ENCODE measurements at places on chromosomes 11 and 22.

DNA sequence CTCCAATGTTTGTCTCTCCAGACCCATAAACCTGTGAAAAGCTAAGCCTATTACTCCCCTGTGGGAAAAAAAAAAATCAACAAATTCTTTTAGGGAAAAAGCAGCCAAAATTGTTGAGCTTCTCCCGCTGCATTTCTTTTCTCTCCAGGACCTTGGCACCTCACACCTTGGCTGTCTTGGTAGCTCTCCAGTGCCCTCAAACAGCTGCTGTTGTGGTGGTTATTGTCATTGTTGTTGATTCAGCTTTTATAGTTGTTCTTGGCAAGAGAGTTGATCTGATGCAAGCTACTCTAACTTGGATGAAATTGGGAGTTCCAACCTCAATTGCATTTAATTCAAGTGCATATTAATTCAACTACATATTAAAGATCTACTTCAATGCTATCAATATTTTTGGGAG is 516.9 kb upstream of the LARGE1 start:
- no peak for DNase-seq

GRCh38 chr22:38114484-38115398 is 4.3 kb upstream of the BAIAP2L2 start:
- DNase-seq, result peak; percentile 86

- DNase-seq, result peak; percentile 72
Observed at GRCh38 chr11:61834278-61835048, 6.4 kb downstream of the FADS2 start.

DNA sequence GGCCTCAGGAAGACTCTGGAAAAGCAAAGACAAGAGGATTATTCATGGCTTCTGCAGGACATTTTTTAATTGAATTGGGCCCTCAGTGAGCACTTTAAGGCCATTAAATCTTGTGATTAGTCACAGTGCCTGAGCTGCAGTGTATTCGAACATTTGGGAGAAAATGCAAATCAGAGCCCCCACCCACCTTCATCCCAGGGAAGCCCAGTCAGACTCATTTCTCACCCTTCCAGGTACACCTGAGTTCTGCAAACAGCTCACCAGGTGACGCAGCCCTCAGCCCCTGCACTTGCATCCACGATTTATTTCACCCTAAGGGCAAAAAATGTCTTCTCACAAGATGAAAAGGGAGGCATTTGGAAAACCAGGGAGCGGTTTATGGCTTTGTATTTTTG is 128.7 kb downstream of the MPPED1 start:
- no peak for DNase-seq

DNA sequence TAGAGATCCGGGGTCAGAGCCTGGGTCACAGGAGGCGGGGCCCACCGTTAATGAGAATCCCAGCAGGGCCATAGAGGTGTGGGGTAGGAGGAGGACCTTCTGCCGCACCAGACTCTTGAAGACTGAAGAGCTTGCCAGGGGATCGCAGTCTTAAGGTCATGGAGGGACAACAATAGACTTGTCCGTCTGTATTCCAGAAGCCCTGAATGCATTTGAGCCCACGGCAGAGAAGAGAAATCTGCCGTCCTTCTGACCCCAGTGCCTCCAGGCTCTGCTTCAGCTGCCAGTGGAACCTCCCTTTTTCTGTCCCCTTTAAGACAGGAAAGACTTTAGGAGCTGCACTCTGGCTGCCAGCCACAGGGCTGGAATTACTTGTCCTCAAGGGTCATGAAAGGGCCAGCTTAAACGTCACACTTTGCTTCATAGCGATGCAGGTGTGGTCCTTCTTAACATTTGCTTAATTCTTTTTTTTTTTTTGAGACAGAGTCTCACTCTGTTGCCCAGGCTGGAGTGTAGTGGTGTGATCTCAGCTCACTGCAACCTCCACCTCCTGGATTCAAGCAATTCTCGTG is 15.5 kb upstream of the ST3GAL4 start:
- DNase-seq, result no peak

DNA sequence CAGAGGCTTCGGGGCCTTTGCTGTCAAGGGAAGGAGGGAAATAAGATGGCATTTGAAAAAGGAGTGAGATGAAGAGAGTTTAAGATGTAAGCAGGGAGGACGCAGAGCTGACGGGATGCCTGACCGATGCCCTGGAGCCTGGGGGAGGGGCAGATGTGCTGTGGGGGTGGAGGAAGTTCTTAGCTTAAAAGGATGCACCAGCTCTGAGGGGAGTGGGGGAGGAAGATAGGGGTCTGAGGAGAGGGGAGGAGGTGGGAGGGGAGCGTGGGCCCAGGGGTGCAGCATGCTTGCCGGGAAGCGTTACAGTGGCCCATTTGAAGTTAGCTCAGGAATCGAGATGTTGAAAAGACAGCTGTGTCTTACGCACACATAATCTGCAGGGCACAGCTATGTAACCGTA is 56.3 kb downstream of the RPS6KA4 start:
- no peak for DNase-seq

- no peak for DNase-seq
Observed at GRCh38 chr22:42587588-42588175, 27.0 kb downstream of the POLDIP3 start.

- DNase-seq, result peak; percentile 69
Observed at GRCh38 chr11:130390071-130390758, 38.2 kb downstream of the ADAMTS8 start.

GRCh38 chr22:32364210-32364609 is 6.5 kb downstream of the RFPL3 start:
- DNase-seq, result no peak

DNA sequence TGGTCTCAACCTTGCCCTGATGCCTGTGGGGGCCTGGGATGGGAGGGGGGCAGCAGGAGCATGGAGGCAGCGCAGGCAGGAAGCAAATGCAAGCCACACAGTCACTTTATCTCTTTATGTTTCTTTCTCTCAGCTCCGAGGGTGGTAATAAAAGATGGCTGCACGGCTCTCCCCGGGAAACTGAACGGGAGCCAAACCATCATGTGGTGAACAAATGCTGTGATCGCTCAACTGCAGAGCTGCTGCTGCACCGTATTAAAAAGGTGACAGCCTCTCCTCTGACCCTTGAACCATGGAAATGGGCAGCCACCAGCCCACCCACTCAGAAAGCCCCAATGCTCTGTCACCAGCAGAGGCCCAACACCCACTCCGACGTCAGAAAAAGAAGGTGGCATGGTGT is 110.0 kb downstream of the TIMP3 start:
- peak; percentile 13 for DNase-seq

- DNase-seq, result peak; percentile 89
Observed at GRCh38 chr11:94574193-94574961, 7.2 kb downstream of the PIWIL4 start.

- DNase-seq, result no peak
Observed at GRCh38 chr11:62851807-62852522, 12.6 kb upstream of the WDR74 start.

- no peak for DNase-seq
Observed at GRCh38 chr22:36713436-36713835, 9.9 kb upstream of the CACNG2 start.

GRCh38 chr11:57781529-57781943 is 19.9 kb downstream of the CTNND1 start:
- no peak for DNase-seq

GRCh38 chr11:47857892-47858543 is 9.9 kb upstream of the NUP160 start:
- DNase-seq, result peak; percentile 24

- DNase-seq, result no peak
Observed at GRCh38 chr22:19758896-19759426, 1.6 kb upstream of the TBX1 start.

GRCh38 chr11:132093536-132094259 is 723.3 kb downstream of the NTM start:
- DNase-seq, result no peak
